ENCODE measurements at places on chromosomes 3 and 15. TPM values are rescaled to one million over a fixed set of nuclear protein-coding genes. Genes with fewer than 3 reads are reported as not detected.

DNA sequence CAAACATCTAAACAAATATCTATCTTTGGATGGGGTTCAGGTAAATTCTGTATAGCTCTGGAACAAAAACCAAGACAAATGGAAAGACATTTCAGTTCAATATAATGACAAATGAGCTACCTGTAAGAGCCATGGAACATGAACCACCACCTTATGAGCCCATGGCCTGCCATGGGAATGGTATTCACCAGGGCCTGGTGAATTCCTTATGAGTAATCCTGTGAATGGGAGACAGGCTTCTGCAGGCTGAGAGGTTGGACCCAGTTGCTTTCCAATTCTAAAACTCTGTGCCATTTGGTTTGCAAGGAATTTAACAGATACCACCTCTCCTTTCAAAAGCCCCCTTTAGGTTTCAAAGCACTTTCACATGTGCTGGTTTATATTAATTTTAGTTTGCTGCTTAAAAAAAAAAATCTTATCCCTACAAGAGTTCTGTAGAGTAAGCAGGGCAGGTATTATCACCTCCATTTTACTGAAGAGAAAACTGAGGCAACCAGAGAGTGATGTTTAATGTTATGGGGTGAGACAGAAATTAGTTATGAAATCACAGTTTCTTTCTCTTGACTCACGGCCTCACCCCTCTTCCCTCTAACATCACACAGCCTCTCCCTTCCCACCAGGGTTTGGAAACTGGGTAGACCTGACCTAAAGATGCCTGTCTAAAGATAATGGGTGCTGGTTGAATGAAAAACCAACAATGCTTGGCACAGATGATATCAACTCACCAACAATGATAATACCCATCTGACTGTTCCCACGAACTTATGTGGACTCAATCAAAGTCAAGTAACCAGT lies 397.6 kb upstream of the WNT5A start:
- no peak for ATAC-seq

DNA sequence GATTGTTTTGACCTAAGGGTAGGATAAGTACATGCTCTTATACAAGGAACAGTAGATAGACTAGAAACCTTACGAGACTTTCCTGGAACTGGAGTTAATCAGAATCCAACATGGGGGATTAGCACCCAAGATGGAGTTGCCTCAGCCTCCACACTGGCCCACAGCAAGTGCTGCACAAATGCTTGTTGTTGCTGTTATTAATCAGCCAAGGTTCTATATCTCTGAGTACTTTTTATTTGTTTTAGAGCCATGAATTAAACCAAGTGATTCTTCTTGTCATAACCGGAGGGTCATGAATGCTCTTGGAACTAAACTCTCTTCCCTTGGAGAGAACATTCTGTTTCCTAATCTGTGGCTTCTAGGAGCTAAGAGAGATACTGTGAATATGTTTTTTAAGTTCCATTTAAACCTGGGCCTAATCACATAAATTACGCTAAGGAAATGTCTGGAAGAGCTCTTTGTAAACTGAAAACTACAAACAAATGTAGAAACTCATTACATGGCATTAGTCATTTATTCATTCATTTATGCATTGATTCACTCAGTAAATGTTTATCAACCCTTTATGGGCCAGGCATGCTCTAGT lies 5.7 kb upstream of the IL16 start:
- ATAC-seq = no peak

SHC4 gene
- total RNA-seq = 0.70 TPM

DNA sequence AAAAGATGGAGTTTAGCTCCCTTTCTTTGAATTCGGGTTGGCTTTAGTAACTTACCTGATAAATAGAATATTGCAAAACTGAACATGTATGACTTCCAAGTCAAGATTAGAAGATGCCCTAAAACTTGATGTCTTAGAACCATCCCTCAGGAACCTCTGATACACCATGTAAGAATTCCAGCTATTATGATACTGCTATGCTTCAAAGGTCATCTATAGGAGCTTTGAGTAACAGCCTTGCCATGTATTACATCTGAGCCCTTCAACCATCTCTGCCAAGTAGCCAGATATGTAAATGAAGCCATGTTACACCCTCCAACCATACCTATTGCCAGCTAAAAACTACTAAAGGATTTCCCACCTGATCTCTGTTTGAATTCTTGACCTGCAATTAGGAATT lies 854.2 kb downstream of the SI start:
- ATAC-seq = no peak

TGFBR2 gene
- 21.6 TPM for total RNA-seq

- ATAC-seq = no peak
Measured at GRCh38 chr15:30940359-30940758, 36.6 kb downstream of the FAN1 start.

All from motor neuron (in vitro differentiated cells).